ENCODE measurements at places on chromosomes 2 and 18.
A peak's percentile ranks its signal among the peaks of the same experiment; 100 is the strongest.

DNA sequence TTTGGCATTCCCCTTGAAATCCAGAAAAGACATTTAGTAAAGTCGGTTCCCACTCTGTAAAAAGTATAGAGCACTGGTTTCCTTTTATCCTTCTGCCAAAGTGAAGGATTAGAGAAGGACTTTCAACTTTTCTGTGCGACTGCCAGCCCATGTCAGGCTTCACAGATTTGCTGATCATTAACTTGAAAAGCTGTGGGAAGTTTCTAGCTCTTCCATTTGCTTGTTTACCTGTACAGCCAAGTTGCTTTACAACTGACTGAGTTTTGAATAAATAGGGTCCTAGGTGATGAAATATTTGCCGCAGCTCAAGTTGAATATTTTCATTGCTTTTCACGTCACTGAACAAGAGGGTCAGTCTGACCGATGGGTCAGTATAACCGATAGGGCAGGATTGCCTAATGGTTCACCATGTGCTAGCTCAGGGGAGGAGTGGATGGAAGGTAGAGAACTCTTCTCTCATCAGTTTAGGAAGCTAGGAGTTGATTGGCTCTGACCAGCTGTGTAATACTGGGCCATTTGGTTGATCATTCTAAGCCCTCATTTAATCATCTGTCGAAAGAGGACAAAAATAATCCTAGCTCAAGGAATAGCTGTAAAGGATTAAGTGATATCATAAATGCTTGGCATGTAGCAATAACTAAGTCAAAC, 30.4 kb downstream of the UPP2 start:
- DNase-seq = no peak

GRCh38 chr2:111007757-111008688, 112.7 kb upstream of the BCL2L11 start:
- DNase-seq = no peak

DNA sequence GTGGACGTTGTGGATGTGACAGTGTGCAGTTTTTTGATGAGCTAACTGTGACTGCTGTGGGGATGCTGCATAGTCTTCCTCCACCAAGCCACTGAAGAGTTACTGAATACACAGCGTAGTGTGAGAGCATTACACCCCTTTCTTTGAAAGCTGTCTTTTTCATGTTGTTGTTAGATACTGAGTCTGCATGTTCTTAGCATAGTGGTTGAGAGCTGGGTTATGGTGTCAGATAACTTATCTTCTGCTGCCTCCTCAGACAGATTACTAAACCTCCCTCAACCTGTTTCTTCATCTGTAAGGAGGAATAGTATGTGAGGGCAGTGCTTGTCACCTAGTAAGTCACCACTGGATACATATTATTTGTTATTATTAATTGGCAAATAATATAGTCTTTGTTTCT, 63.2 kb downstream of the CEP192 start:
- DNase-seq = no peak

DNA sequence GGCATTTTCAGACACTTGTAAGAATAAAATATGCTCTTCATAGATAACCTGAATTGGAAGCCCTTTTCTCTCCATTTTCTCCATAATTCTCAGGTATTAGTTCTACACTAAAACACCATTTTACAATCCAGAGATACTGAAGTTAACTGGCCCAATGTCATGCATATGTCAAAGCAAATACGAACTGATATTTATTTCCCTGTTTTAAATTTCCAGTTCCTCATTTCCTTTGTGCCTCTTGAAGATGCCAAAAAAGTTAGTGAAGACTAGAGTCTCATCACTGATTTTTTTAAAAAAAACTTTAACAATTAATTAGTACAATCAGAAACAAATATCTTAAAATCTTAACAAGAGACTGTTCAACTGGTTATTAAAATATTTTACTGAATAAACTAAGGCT, 52.8 kb upstream of the ITGB6 start:
- no peak for DNase-seq

- no peak for DNase-seq
These were observed 21.6 kb downstream of the TIA1 start for GRCh38 chr2:70226781-70227180.

- no peak for DNase-seq
These were observed 2.2 kb upstream of the CASP8 start for GRCh38 chr2:201257956-201258665.

DNA sequence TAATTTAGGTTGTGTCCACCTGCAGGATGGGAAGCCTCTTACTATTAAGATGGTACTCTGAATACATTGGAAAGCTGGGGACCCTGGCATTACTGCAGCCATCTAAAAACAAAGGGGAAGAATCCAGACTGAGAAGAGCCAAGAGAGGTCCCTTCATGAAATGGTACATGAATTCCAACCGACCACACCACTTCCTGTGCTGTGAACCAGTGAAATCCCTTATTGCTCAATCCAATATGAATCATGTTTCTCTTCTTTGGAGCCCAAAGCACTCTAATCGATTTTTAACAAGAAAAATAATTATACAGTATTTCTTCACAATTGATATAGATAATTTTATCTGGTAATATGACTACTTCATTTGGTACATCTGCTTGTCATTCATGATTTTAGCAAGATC, 479.7 kb upstream of the RAB6C start:
- no peak for DNase-seq

DNA sequence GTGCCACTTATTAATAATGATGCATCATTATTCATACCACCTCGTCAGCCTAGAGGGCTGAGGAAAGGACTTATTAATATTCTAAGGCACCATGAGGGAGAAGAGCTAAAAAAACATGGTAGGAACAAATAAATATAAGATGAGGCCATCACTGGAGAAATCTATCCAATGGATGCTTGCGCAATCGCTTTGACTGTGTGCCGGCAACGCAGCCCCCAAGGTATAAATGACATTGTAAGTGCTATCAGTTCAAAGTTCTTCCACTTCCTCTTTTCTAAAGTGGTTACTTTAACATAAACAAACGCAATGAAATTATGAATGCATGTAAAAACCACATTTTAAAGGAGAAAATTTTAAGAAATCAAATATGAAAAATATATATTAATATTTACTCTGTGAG, 164.6 kb downstream of the EIPR1 start:
- no peak for DNase-seq

GRCh38 chr2:62457556-62457955, 48.4 kb downstream of the TMEM17 start:
- DNase-seq = no peak

- DNase-seq = no peak
These were observed 211.3 kb upstream of the APCDD1 start for GRCh38 chr18:10242936-10243680.

GRCh38 chr18:73563901-73564472, 583.6 kb downstream of the FBXO15 start:
- no peak for DNase-seq

DNA sequence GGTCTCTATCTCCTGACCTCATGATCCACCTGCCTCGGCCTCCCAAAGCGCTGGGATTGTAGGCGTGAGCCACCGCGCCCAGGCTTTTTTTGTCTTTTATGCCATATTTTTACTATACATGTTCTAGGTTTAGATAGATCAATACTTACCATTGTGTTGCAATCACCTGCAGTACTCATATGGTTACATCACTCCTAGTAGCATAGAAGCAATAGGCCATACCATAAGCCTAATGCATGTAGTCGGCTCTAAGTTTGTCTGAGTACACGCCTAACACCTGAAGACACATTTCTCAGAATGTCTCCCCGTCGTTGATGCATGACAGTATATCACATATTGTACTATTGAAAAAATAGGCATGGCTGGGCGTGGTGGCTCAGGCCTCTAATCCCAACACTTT, 27.1 kb upstream of the TGIF1 start:
- DNase-seq = no peak

- DNase-seq = no peak
These were observed 31.0 kb downstream of the INO80D start for GRCh38 chr2:206054952-206055351.

- DNase-seq = peak; percentile 5
These were observed 84.7 kb upstream of the NEDD4L start for GRCh38 chr18:57959278-57959677.

DNA sequence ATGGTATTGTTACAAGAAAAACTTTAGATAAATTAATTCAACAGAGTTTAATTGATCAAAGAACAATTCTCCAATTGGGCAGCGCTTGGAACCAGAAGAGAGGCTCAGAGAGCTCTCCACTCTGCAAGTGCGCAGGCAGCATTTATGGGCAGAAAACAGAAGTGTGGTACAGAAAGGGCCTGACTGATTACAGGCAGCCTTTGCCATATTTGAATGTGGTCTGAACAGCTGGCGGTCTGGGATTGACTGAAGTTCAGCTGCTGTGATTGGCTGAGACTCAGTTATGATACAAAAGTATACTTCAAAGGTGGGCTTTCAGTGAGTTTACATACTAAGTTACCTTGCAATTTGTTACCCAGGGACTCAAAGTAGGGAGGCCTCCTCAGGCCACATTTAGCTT, 301.3 kb upstream of the ID2 start:
- DNase-seq = no peak

Measured in anterior cingulate cortex (tissue), 58 donors.